ENCODE measurements at places on chromosomes 11 and 22.
A peak's percentile ranks its signal among the peaks of the same experiment; 100 is the strongest.

DNA sequence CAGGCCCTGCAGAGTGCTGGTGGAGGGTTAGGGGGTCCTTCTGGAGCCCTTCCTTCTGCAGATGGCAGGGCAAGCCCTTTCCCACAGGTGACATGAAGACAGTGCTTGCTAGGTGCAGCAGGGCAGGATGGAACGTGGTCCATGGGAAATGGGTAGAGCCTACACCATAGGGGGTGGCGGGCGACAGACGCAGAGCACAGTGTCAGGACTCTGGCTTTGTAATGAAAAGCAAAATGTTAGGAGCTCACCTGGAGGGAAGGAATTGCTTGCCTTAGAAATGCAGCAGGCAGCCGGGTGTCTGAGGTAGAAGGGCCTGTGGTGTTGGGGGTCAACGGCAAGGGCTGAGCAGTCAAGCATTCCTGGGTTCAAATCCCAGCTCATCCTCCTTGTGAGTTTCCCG is 54.9 kb downstream of the ARHGAP8 start:
- no peak for DNase-seq

- DNase-seq = no peak
These were observed 17.4 kb upstream of the PANX1 start for GRCh38 chr11:94111241-94111640.

GRCh38 chr22:39748877-39749276 is 144.7 kb downstream of the ENTHD1 start:
- DNase-seq = no peak

GRCh38 chr22:31241200-31241599 is 29.1 kb downstream of the LIMK2 start:
- no peak for DNase-seq

DNA sequence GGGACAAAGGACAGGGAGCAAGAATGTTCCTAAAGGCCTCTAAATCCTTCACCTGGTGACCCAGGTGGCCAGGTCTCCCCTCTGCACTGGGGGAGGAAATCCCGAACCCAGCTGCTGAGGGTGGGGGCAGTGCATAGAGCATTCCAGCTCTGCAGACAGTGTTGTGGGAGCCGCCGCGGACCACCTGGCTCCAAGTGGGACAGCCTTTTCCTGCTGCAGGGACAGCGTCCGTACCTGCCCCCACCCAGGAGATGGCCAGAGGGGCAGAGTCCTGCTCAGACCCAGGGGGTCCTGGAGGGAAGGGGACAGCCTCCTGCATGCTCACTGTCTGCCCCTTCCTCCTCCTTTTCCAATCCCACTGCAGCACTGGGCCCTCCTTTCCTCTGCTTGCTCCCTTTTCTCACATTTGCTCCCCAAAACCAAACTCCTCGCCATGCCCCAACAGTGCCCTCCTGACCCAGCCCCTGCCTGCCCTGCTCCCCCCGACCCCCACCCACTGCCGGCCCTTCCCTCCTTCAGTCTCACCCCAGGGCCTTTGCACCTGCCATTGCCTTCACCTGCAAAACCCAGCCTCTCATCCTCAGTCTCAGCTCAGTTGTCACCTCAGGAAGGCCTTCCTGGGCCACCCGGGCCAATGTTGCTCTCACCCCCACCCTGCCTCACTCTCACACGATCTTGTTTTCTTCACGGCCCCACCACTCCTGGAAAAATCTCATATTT is 12.8 kb downstream of the PNPLA5 start:
- DNase-seq = no peak

DNA sequence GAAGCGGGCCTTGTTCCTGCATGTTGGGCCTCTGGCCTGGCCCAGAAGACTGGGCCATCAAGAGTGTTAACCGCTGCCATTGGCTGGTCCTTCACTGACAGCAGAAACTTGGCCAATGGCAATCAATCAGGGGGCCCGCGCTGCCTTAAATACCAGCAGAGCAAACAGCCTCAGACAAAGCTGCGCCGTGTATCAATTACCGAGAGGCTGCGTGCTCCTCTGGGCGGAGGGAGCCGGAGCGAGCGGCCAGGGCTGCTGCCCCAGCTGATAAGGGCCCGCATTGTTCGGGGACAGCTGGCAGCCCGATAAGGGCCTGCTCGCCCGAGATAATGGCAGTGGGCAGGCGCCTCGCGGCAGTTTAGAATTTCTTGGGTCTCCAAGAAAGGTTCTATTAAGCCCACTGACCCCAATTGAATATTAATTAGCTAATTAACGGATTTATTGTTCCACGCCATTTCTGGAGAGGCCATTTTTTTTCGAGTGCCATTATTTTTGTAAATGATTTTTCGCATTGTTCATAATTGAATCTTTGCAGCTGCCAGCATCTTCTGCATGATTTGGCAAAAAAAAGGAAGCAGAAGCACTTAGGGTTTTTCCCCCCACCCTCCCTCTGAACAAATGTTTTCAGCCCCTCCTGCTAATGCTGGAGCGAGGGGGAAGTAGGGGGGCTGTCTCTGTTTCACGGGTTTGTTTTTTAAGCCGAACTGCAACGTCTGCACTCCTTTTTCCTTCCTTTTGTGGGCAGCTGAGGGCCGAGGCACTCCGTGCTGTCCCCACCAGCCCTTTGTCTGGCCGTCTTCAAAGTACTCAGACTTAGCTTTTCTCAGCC is 37.6 kb upstream of the RIC3 start:
- no peak for DNase-seq

- DNase-seq = no peak
These were observed 107.3 kb downstream of the BRD1 start for GRCh38 chr22:49720279-49720959.

DNA sequence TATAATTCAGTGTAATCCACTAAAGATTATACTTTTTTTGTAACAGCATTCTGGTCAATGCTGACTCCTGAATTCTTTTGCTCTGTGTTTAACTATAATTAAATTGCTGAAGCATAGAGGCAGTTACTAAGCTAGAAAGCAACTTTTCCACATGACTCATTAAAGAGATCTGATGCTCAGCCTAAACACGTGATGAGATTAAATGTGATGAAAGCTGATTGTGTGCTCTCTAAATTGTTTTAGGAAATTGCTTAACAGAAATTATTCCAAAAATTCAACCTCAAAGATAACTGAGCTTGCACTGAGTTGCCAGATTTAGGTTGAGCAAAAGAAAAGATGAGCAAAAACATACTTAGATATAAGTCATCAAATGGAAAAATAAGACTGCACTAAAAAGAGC is 1033.6 kb downstream of the FAM181B start:
- DNase-seq = peak; percentile 38

DNA sequence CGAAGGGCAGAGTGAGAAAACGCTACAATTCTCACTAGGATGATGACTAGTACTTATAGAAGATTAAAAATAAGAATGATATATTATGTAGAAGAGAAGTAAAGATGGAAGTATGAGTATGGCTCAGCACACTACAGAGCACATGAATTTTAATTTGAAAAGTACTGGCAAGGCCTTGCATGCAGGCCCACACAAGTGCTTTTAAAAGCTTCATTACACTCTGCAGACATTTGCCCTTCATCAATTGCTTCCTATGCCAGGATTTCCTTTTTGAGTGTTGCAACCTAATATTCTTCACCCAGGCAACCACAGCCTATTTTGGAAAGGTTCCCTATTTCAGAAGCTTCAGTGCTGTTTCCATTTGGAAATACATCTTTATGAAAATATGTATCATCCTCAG is 81.1 kb downstream of the LARGE2 start:
- no peak for DNase-seq

- DNase-seq = no peak
These were observed 44.3 kb downstream of the RASSF10 start for GRCh38 chr11:13053255-13053917.
